ENCODE measurements at places on chromosomes 7 and 10. TPM values are rescaled to one million over a fixed set of nuclear protein-coding genes. Genes with fewer than 3 reads are reported as not detected.

DDC gene
- total RNA-seq = not detected

HOXA3 gene
- total RNA-seq = 1.7 TPM

ADRA2A gene
- 0.31 TPM for total RNA-seq

AKR1E2 gene
- not detected for total RNA-seq

GARIN1A gene
- 1.5 TPM for total RNA-seq

PARD3 gene
- total RNA-seq = 68.5 TPM

WNT16 gene
- not detected for total RNA-seq

ERV3-1 gene
- 24.6 TPM for total RNA-seq

OGDHL gene
- 0.05 TPM for total RNA-seq

FFAR4 gene
- total RNA-seq = not detected

CNPY1 gene
- 2.2 TPM for total RNA-seq

TLX1 gene
- total RNA-seq = not detected

- no peak for DNase-seq
Measured at GRCh38 chr10:7296076-7296475, 114.8 kb downstream of the SFMBT2 start.

- no peak for DNase-seq
Measured at GRCh38 chr10:47299611-47300428, at the start of gene GDF10. Gene GDF10, plus strand, starts transcription at chr10:47300197. Its CDS starts 455 bp downstream, at chr10:47300652.

- DNase-seq = no peak
Measured at GRCh38 chr7:18109762-18110161, 82.1 kb upstream of the PRPS1L1 start.

DNA sequence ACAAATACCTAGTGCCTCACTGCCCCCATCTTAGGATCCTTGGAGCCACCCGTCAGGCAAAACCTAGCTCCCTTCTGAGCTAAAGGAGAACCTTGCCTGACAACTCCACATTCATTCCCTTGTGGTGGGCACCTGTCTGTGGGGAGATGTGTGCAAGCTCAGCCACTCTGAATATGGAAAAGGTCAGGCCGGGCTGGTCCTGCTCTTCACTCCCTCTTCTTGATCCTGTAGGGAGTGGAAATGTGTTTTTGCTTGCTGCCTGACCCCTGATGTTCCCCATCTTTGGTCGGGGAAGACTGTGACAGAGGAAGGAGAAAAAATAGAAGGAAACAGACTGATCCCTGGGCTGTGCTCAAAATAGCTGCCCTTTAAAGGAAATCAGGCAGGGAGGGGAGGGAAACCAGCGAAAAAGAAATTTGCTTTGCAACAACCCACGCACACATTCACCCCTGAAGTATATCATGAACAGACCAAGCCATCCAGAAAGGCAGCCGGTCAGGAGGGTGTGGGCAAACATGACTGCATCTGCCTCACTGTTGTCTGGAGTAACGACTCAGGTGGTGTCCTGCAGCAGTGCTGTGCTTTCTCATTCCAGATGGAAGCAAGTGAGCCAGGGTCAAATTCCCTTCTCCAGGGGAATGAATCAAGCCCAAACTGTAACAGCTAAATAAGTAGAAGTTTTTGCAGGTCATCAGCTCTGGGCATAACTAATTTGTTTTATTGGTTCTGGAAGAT, 74.0 kb downstream of the SCRN1 start:
- DNase-seq = peak; percentile 30

DNA sequence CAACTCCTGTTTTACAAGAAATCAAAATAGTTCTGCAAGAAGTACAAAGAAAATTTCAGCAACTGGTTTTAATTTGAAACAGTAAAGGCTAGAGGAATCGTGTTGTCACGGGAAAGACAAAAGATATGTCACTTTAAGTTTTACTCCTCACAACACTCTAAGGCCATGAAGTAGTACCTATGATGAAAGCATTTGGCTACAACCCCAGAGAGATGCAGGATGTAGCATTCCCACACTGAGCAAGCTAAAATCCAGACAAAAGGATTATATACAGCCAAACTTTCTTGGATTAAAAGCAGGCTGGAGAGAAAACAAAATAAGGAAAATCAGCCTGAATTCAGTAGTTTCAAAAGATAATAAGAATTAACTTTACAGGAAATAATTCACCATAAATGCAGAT, 245.5 kb upstream of the STEAP1 start:
- DNase-seq = no peak

- no peak for DNase-seq
Measured at GRCh38 chr7:104135760-104136558, 71.9 kb downstream of the ORC5 start.

DNA sequence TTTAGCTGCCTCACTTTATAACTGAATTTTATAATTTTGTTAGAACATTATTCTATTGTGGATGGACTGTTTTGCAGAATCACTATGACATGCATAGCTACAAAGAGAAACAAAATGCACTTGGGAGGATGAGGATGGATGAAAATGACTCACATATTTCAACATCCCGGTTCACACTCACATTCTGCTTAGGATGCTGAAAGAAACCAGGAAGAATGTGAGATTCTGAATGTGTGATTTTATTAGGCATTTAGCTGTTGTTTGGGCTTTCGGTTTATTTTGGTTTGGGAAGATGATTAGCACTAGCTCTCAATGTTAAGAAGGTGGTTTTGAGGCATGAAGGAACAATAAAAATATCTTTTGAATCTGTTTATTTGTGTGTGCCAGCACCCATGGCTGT, 235.5 kb downstream of the SEMA3E start:
- DNase-seq = peak; percentile 6

DNA sequence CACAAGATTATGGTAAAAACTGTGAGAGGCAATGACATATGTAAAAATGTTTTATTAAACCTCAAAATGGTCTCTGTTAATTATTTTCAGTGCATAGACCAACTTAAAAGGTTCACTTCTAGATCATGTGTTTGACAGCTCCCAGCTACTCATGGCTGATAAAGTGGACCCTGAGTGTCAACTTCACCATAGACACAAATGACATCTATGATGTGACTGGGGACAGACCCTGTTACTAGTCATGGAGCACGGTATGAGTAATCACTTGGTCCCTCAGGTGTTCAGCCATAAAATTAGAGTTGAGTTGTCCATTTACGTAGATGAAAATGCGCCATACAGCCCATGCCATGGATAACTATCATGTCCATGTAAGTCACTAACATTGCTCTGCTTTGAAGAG, 199.8 kb downstream of the ZNF365 start:
- no peak for DNase-seq

DNA sequence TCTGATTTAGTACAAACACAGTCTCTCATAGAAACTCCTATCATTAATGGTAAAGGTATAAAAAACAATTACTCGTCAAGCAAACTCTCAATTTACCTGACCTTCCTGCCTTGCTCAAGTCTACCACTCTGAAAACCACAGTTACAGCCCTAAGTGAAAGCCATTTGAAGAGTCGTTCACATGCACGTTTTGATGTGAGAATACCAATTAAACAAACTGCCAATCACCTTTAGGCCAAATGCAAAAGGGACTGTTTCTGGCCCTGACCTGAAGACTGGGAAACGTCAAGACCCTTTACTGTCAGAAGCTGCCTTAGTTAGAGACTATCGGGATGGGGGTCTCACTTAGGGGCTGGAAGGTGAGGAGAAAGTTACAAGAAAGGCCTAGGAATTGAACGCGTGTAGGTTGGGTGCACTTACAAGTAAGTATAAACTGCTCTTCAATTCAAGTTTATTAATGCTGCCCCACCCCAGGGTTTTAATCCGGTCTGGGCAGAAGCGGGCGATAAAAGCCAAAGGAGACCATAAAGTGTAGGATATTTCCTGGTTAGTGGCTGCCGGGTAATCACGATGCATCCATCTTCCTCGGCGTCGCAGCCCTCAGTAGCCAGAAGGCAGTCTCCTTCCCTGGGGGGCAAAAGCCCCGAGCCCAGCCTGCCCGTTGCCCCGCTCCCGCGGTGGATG, 935 bp downstream of the TM9SF3 start:
- no peak for DNase-seq

- DNase-seq = no peak
Measured at GRCh38 chr7:138257459-138258196, 181.4 kb downstream of the AKR1D1 start.

GRCh38 chr7:2763597-2763996, 75.6 kb downstream of the AMZ1 start:
- no peak for DNase-seq

DNA sequence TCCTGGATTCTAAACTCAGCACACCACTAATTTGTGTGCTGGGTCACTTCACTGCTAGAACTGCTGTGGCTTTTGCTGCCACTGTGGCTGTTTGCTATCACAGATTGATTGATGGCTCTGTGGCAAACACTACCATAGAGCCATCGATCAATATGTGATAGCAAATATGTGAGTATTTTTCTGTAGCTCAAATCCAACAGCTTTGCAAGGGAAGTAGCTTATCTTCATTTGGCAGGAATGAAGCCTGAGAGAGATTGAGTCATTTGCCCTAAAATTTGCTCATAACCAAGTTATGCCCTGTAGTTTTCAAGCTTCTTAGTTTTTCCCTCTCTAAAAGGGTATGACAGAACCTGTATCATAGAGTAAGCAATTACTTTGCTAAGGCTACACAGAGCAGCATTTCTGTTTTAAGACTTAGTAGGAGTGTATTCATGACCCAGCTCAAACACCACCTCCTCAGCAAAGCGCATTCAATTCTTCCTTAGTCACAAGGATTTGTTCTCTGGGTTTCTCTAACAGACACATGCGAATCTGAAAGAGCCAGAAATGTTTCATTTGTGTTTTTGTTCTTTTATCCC, 43.1 kb downstream of the MINPP1 start:
- peak; percentile 16 for DNase-seq

Measured in myocyte (in vitro differentiated cells).